NCI-H2081 treated with DMSO at 0.1 percent for 48 hours (cell line): ENCODE measurements at places on chromosomes 16 and 17.
A peak's percentile ranks its signal among the peaks of the same experiment; 100 is the strongest.

DNA sequence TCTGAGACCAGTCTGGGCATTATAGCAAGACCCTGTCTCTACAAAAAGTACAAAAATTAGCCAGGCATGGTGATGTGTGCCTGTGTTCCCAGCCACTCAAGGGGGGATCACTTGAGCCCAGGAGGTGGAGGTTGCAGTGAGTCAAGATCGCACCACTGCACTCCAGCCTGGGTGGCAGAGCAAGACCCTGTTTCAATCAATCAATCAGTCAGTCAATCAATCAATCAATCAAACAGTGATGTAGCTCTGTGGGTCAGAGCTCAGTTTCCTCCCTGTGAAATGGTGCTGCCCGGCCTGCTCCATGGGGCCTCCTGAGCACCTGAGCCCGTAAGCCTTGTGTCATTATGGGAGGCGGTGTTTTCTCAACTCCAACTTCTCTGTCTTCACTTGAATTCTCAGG is 167.1 kb upstream of the CIBAR2 start:
- DNase-seq, result no peak

GRCh38 chr17:38584350-38584925 is 21.3 kb downstream of the SRCIN1 start:
- peak; percentile 62 for DNase-seq

DNA sequence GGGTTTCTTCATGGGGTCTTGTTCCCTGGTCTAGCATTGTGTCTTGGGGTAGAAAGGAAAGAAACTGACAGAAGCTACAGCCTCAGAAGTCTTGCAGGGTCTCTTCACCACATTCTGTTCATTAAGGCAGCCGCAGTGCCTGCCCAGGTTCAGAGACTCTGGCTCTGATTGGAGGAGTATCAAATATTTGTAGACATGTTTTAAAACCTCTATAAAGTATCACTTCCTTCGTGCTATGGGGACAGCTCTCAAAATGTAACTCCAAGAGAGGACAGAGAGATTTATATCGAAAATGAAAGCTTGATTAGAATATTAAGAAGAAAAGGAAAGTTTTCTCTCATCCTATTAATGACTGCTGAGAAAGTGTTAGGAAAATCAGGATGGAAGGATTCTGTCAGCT is 107.0 kb upstream of the CACNG3 start:
- DNase-seq, result no peak

DNA sequence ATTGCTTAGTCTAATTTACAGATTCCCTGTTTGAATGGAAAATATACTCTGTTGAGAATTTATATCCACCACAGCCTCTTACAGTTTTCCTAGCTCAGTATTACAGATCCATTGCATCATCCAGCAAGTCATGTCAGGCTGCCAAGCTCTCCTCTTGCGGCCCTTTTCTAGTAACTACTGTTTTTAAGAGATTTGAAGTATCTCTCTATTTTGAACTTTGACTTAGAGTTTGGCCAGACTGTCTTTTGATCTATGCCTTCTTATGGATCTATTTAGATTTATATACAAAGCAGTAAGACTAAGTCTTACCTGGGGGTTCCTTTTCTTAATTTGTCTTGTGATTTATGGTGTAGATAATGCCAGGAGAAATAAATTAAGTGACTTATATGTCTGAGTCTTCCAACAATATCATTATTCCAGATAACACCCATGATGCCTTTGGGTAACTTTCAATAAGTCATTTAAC is 53.1 kb upstream of the ABCC11 start:
- DNase-seq, result no peak

- no peak for DNase-seq
Observed at GRCh38 chr17:41547921-41548843, 20.1 kb upstream of the KRT19 start.
